ENCODE measurements at places on chromosomes 6 and 20. TPM values are rescaled to one million over a fixed set of nuclear protein-coding genes. Genes with fewer than 3 reads are reported as not detected.

The EPPIN gene
- not detected for total RNA-seq

The CST7 gene
- not detected for total RNA-seq

DNA sequence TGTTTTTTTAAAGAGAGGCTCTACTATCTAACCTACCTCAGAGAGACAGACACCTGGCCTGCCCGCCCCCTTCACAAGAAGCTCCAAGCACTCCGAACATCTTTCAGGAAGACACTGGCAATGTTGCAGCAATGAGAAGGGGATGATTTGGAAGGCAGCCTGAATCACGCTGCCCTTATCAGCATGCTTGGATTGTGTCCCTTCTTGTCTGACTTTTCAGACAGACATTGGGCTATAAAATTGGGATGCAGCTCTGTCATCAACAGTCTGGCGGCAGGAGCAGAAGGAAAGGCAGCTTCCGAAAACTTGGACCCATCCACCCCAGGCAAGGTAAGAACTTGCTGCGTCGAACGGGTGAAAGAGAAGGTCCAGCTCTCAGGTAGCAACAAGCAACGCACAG is 56.0 kb downstream of the CDK5RAP1 start:
- H3K4me3 ChIP-seq = no peak overlapping the region
- DNase-seq = no peak
- H3K27me3 ChIP-seq = no peaks in the 10 kb centered on the region
- H3K4me1 ChIP-seq = no peaks in the 10 kb centered on the region
- H3K36me3 ChIP-seq = no peaks in the 10 kb centered on the region

The XRN2 gene
- 70.1 TPM for total RNA-seq

The SGK2 gene
- not detected for total RNA-seq

- H3K27ac ChIP-seq = no peak overlapping the region
- H3K4me3 ChIP-seq = no peak overlapping the region
- peaks cover 3% of the 10 kb centered on the region for H3K27me3 ChIP-seq
- no peaks in the 10 kb centered on the region for H3K36me3 ChIP-seq
Measured at GRCh38 chr6:155706341-155706740, 250.7 kb upstream of the NOX3 start.

DNA sequence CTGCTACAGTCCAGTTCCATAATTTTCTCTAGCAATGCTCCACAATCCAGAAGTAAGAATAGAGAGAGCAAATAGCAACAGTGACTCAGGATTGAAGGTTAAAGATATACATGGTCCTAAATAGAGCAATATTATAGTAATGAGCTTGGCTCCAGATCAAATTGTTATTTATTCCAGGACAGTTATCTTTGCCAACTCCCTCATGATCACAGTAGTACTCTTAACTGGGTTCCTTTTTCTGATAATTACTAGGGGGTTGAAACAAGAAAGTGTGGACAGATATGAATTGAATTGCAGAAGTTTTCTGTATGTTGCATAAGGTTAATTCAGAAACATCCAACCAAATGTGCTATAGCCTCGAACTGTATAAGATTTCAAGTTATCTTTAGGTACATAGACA is 11.9 kb downstream of the FAM184A start:
- H3K36me3 ChIP-seq = no peaks in the 10 kb centered on the region
- H3K4me1 ChIP-seq = no peaks in the 10 kb centered on the region

The HLA-DOB gene
- 30.3 TPM for total RNA-seq

DNA sequence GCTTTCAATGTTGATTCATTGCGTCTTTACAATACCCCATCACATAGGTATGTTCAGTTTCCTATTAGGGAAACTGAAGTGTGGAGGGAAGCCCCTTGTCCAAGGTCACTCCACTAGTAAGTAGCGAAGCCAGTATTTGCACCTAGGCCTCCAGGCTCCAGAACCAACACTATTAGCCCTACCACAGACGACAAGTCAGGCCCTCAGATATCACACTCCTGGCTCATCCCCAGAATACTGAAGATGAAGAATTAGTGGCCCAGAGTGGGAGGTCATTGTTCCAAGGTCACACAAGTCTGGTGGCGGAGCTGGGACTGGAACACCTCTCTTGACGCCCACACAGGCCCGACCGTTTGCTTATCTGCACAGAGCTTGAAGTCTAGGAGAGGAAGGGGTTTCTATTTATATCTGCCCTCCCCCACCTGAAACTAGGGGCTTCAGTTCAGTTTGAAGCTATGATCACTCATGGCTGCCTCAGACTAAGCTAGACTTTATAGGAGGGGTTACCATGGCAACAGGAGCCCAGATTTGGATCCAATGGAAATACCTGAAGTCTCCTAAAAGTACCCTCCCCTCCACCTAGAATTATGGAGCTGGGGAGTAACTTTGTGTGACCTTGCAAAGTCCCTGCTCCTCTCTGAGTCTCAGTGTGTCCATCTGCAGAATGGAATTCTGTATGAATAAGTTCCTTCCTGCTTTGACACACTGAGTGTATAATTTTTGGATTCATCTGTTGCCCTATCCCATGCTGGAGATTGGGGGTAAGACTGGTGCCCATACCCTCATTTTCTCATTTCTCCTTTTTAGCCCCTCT is 2.2 kb downstream of the SNTA1 start:
- no peaks in the 10 kb centered on the region for H3K36me3 ChIP-seq
- peaks cover 26% of the 10 kb centered on the region for H3K4me1 ChIP-seq
- H3K27ac ChIP-seq = no peak overlapping the region
- H3K27me3 ChIP-seq = no peaks in the 10 kb centered on the region

DNA sequence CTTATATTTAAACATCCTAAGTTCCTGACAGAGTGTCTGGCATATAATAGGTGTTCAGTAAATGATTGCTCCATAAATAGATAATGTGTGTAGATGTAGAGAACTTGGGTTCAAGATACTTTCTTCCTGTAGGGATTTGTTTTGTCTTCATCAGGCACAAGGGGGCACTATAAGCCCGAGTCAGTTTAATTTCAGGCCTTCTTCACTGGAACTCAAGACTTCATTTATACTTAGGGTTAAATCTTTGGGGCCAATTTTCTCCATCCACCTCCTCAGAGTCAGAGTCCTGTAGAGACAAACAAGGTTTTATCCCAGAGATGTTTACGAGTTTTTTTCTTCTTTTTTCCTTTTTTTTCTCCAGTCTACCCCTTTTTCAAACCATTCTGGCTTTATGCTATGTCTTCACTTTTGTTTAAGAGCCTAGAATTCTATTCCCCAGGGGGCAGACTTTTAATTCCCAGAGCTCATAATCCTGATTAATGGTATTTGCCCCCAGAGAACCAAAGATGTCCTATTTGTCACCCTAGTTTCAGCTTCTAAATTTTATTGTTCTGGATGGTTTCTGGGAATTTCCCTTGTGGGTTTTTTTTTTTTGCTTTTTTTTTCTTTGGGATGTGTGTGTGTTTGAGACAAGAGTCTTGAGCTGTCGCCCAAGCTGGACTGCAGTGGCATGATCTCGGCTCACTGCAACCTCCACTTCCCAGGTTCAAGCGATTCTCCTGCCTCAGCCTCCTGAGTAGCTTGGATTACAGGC is 88.4 kb downstream of the HFE start:
- H3K27ac ChIP-seq = peak overlapping the region; percentile 27
- no peaks in the 10 kb centered on the region for H3K36me3 ChIP-seq
- H3K4me3 ChIP-seq = peak overlapping the region; percentile 9
- DNase-seq = no peak
- H3K4me1 ChIP-seq = peaks cover 27% of the 10 kb centered on the region

DNA sequence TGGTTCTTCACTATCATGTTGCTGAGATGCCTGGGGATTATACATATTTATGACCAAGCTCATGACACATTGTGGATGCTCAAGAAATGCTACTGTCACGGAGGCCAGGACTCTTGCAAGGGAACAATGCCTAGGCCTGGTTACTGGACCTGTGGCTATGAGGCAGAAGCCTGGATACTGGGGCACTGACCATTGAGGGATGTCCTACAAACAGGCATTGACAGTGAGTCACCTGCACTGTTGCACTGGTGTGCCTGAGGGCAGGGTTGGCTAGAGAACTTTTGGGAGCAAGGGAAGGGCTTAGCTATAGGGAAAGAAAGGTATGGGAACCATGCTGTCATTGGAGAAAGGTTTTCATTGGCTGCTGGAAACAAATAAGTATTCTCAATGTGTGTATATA is 313.1 kb upstream of the SUPT3H start:
- no peaks in the 10 kb centered on the region for H3K27me3 ChIP-seq
- H3K36me3 ChIP-seq = no peaks in the 10 kb centered on the region
- H3K27ac ChIP-seq = no peak overlapping the region
- no peak for DNase-seq
- no peak overlapping the region for H3K4me3 ChIP-seq

GRCh38 chr6:11729076-11729475 is 49.5 kb downstream of the ADTRP start:
- H3K27me3 ChIP-seq = no peaks in the 10 kb centered on the region
- no peak overlapping the region for H3K4me3 ChIP-seq
- H3K4me1 ChIP-seq = peaks cover 38% of the 10 kb centered on the region
- peak overlapping the region; percentile 89 for H3K27ac ChIP-seq

- H3K27ac ChIP-seq = no peak overlapping the region
- no peaks in the 10 kb centered on the region for H3K4me1 ChIP-seq
- no peaks in the 10 kb centered on the region for H3K27me3 ChIP-seq
- no peaks in the 10 kb centered on the region for H3K36me3 ChIP-seq
- no peak overlapping the region for H3K4me3 ChIP-seq
Measured at GRCh38 chr20:37542281-37542680, 14.6 kb upstream of the BLCAP start.

- no peaks in the 10 kb centered on the region for H3K4me1 ChIP-seq
- H3K4me3 ChIP-seq = no peak overlapping the region
- H3K36me3 ChIP-seq = no peaks in the 10 kb centered on the region
- DNase-seq = no peak
Measured at GRCh38 chr6:166703149-166703710, 76.2 kb upstream of the RPS6KA2 start.

The SNAI1 gene
- total RNA-seq = 0.43 TPM

DNA sequence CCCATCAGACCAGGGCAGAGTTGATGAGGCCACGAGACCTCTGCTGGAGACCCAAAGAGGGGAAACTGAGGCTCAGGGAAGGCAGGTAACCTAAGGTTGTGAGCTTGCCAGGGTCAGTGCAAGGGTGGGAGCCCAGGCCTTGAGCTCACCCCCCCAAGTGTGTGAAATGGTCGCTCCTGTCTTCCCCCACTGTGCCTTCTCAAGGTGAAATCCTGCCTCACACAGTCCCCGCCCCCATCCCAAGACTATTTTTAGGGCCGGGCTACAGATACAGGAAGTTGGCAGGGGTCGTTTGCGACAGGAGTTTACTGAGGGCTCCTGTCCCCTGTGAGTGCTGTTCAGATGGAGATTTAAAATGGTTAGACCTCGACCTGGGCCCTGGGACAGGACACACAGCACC is 18.7 kb upstream of the GATA5 start:
- no peaks in the 10 kb centered on the region for H3K36me3 ChIP-seq
- H3K4me3 ChIP-seq = no peak overlapping the region
- peaks cover 4% of the 10 kb centered on the region for H3K27me3 ChIP-seq
- peaks cover 6% of the 10 kb centered on the region for H3K4me1 ChIP-seq
- H3K27ac ChIP-seq = no peak overlapping the region
- no peak for DNase-seq

- H3K36me3 ChIP-seq = no peaks in the 10 kb centered on the region
- DNase-seq = no peak
- no peak overlapping the region for H3K4me3 ChIP-seq
- no peaks in the 10 kb centered on the region for H3K4me1 ChIP-seq
Measured at GRCh38 chr6:105301072-105301503, 101.8 kb downstream of the PREP start.

- no peak overlapping the region for H3K27ac ChIP-seq
- H3K36me3 ChIP-seq = no peaks in the 10 kb centered on the region
- H3K27me3 ChIP-seq = peaks cover 2% of the 10 kb centered on the region
- no peak for DNase-seq
Measured at GRCh38 chr20:10315138-10315537, 96.5 kb downstream of the SNAP25 start.

Measured in GM12878 (cell line).